Fibroblast of skin of right biceps (primary cell): ENCODE measurements at places on chromosomes 2 and 18.
A peak's percentile ranks its signal among the peaks of the same experiment; 100 is the strongest.

DNA sequence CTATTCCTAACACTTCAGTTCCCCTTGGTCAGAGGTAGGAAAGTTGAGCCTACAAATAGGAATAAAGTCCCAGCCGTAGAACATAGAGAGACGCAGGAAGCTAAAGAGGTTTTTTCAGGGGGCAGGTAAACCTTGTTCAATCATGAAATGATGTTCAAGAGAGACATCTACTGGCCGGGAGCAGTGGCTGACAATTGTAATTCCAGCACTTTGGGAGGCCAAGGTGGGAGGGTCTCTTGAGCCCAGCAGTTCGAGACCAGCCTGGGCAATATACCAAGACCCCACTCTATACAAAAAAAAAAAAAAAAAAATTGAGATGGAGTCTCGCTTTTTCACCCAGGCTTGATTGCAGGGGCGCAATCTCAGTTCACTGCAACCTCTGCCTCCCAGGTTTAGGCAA lies 66.7 kb upstream of the DNAJC10 start:
- DNase-seq: peak; percentile 36

DNA sequence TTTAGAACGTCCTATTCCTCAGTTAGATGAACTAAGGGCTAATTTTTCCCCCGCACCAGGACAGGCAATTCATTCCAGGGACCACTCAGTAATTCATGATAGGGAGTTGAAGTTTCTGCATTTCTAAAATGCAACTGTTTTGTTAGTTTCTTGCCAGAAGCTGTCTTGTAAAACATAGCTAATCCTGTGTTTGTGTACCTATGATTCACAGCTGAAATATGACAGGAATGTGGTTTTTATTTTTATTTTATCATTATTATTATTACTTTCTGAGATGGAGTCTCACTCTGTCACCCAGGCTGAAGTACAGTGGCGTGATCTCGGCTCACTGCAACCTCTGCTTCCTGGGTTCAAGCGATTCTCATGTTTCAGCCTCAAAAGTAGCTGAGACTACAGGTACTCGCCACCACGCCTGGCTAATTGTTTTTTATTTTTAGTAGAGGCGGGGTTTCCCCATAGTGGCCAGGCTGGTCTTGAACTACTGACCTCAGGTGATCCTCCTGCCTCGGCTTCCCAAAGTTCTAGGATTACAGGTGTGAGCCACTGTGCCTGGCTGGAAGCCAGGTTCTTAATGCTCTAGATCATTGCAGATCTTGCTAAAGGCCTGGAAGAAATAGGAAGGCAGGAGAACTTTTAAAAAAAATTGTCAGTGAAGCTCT lies 154.8 kb upstream of the FHL2 start:
- peak; percentile 23 for DNase-seq

DNA sequence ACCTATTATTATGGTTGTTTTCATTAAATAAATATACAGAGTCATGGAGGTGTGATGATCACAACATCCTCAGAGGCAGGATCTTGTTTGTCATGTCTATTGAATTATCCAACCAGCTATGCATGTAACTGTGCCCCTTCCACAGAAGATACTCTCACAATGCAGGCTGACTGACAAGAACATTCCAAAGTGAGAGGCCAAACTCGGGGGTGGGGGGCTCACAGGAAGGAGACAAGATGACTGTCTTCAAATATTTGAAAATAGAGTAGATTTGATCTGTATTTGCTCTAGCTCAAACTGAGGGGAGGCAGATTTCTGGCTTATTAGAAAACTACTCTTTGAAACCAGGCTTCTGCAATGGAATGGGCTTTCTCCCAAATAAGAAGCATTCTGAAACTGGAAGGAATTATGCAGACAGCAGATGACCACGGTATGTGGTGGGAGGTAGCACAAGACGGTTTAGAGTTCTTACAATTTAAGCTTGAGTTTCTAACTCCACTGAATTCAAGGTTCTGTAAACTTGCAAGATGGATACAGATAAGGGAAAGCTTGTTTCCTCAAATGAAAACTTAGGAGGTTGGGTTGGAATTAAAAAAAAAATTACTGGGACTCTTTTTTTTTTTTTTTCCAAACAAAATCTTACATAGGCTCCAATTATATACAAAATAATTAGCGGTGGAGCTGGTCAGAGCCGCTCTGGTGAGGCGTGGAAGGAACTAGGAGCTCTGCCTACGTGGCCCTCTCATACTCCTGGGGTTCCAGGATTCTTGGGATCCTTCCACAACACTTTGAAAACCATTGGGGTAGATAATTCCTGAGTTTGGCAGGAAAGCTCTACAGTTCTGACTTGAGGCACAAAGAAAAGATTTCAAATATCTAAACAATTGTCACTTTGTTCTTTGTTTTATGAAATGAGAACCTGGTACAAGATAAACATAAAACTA lies 79.3 kb downstream of the PLA2R1 start:
- DNase-seq: peak; percentile 66

DNA sequence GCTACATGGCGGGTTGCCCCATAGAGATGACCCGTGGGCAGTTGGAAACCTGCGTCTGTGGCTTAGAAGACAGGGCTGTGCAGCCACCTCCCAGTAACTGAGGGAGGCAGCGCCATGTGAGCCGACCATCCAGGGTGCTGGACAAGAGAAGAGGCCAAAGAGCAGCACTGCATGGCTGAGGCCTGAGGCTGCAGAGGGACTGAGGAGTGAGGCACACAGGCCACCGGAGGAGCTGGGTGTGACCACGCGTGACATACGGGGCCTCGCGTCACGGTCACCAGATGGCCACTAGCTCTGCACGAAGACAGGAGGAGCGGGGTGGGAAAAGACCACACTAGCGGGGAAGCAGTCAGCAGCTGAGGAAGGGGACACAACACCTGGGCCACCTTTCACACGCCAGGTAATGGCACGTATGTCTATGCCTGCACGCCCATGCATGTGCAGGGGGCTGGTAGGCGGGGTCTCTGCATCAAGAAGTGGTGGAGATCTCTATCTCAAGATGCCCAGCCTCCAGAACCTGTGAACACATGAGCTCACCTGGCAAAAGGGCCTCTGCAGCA lies 61.4 kb downstream of the NDUFA10 start:
- no peak for DNase-seq

DNA sequence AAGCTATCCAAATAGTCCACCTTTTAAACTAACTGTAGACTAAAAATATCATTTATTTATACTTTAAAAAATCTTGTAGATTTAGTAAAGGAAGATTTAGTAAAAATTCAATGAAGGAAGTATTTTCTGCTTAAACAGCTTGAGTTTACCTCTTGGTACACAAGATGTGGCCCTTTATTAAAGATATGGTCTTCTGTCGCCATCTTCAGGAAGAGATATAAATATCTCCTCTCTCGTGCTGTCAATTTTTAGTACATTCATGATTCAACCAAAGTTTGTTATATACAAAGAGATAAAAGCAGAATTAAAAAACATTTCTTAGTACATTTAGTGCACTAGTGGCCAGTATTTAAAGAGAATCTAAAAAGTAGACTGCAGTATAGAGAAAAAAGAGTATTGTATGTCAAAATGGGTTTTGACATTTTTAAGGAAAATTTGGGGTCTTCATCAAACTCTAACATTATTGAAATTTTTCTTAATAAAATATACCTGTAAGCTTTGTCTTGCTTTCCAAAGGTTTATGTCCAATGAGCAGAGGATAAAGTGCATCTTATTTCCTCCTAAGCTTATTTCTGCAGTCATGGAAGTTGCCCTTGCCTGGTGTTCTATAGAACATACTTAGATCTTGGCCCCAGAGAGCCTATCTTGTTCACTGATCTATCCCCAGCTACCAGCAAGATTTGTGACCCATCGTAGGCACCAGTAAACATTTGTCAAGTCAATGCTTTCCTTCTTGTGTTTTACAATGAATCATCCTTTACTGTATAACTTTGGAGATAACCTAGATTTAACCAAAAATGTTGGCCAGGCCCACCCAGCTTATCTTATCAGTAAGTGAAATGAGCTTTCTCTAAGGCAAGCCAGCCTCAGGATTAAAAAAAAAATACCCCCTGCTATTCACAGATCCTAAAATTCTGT lies 18.5 kb upstream of the EML6 start:
- peak; percentile 68 for DNase-seq

DNA sequence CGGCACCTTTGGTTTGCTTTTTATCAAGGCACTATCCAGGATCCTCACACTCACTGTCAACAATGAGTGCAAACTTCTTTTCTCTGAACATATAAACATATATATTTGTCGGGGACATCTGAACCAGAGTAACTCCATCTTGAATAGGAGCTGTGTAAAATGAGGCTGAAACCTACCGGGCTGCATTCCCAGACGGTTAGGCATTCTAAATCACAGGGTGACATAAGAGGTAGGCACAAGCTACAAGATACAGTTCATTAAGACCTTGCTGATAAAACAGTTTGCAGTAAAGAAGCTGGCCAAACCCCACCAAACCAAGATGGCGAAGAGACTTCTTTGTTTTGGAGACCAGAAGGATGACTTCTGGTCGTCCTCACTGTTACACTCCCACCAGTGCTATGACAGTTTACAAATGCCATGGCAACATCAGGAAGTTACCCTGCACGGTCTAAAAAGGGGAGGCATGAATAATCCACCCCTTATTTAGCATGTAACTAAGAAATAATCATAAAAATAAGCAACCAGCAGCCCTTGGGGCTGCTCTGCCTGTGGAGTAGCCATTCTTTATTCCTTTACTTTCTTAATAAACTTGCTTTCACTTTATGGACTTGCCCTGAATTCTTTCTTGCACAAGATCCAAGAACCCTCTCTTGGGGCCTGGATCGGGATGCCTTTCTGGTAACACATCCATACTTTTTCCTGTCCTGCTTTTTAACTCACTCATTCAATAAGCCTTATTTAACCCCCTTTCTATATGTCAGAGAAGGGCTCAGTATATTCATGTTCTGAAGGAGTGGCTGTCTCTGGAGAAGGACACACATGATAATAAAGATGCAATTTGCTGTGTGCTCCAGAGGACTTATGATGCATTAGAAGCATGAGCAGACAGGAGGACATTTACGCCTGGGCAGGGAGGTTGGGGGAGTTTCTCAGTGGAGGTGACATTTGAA lies 65.4 kb downstream of the TACR1 start:
- peak; percentile 42 for DNase-seq

GRCh38 chr2:179744401-179744800 lies 117.0 kb downstream of the ZNF385B start:
- DNase-seq: no peak
